Uterus (tissue), 4 donors: ENCODE measurements at places on chromosomes 1 and 21. TPM values are rescaled to one million over a fixed set of nuclear protein-coding genes. Genes with fewer than 3 reads are reported as not detected.

Gene NBL1
- 74.8 TPM for total RNA-seq

Gene GSTM5
- 21.8 TPM for total RNA-seq

- H3K27me3 ChIP-seq = no peaks in the 10 kb centered on the region
- DNase-seq = no peak
- H3K36me3 ChIP-seq = no peaks in the 10 kb centered on the region
- H3K4me1 ChIP-seq = no peaks in the 10 kb centered on the region
- no peak overlapping the region for H3K27ac ChIP-seq
- H3K4me3 ChIP-seq = no peak overlapping the region
These were observed 6.3 kb upstream of the PADI1 start for GRCh38 chr1:17198476-17199258.

GRCh38 chr1:216607067-216607697 lies 116.0 kb downstream of the ESRRG start:
- no peak overlapping the region for H3K27ac ChIP-seq
- no peaks in the 10 kb centered on the region for H3K4me1 ChIP-seq
- no peak overlapping the region for H3K4me3 ChIP-seq
- H3K27me3 ChIP-seq = no peaks in the 10 kb centered on the region
- no peaks in the 10 kb centered on the region for H3K36me3 ChIP-seq

DNA sequence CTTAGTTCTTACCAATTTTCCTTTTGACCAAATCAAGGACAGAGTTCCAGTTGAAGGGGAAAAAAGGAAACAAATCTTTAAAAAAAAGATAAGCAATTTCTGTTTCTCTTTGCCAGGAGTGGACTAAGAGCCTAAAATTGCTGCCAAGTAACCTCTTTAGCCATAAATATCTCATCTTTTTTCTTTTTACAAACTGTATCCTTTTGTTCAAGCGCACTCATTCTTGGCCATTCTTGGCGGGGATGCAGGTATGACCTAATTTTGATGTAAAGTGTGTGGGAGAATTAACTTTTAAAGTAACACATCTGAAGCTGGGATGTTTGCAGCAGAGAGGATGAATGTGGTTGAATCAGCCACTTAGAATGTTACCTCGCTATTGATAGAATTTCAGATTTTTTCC lies 13.4 kb upstream of the KIF1B start:
- H3K27ac ChIP-seq = peak overlapping the region; percentile 55
- H3K4me3 ChIP-seq = no peak overlapping the region

DNA sequence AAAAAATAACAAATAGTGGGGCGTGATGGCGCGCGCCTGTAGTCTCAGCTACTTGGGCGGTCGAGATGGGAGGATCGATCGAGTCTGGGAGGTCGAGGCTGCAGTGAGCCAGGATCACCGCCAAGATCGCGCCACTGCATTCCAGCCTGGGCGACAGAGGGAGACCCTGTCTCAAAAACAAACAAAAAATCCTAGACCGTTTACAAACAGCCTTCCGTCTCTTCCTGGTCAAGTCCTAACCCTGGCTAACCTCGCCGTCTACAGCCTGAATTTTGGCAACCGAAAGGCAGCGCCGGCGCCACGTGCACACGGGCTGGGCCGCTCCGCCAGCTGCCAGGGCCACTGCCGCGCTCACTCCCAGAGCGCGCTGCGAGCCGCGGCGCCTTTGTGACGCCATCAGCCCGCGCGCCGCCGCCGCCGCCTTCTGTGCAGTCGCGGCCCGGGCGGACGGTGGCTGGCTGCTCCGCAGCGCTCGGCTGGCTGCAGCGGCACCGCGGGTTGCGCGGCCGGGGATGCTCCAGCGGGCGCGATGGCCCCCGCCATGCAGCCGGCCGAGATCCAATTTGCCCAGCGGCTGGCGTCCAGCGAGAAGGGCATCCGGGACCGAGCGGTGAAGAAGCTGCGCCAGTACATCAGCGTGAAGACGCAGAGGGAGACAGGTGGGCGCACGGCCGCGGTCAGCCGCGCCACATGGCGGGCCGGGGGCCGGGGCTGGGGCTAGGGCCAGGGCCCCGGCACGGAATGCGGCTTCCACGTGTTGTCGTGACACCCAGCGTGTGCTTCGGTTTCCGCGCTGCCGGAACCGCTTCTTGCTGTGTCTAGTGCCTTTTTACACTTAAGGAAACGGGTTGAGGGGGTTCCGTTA lies at the start of the genes HSF2BP and RRP1B:
TSS of gene HSF2BP (minus strand) at position 353 of the 865 bp plus-strand sequence. CDS start 1,392 bp downstream, outside the sequence.
TSS of gene RRP1B (plus strand) at position 425 of the 865 bp plus-strand sequence. CDS start at position 530, 105 bp downstream.
- H3K27me3 ChIP-seq = no peaks in the 10 kb centered on the region
- peak within 1 kb of the TSS; percentile 86 for H3K27ac ChIP-seq
- peak; percentile 81 for DNase-seq
- H3K4me1 ChIP-seq = no peaks in the 10 kb centered on the region
- H3K36me3 ChIP-seq = no peaks in the 10 kb centered on the region
- H3K4me3 ChIP-seq = peak within 1 kb of the TSS; percentile 71

GRCh38 chr1:206709322-206709721 lies 24.6 kb downstream of the MAPKAPK2 start:
- H3K27ac ChIP-seq = no peak overlapping the region
- DNase-seq = no peak
- no peaks in the 10 kb centered on the region for H3K36me3 ChIP-seq
- no peaks in the 10 kb centered on the region for H3K27me3 ChIP-seq

- no peak overlapping the region for H3K4me3 ChIP-seq
- no peak overlapping the region for H3K27ac ChIP-seq
- DNase-seq = no peak
- H3K4me1 ChIP-seq = no peaks in the 10 kb centered on the region
- no peaks in the 10 kb centered on the region for H3K27me3 ChIP-seq
- H3K36me3 ChIP-seq = no peaks in the 10 kb centered on the region
These were observed 58.0 kb downstream of the KAZN start for GRCh38 chr1:14656384-14656937.

- no peaks in the 10 kb centered on the region for H3K36me3 ChIP-seq
- peak overlapping the region; percentile 50 for H3K27ac ChIP-seq
- no peak overlapping the region for H3K4me3 ChIP-seq
- no peaks in the 10 kb centered on the region for H3K27me3 ChIP-seq
These were observed 8.8 kb downstream of the CDA start for GRCh38 chr1:20597650-20598049.
